Ecto neural progenitor cell (in vitro differentiated cells): ENCODE measurements at places on chromosomes 5 and 9.

DNA sequence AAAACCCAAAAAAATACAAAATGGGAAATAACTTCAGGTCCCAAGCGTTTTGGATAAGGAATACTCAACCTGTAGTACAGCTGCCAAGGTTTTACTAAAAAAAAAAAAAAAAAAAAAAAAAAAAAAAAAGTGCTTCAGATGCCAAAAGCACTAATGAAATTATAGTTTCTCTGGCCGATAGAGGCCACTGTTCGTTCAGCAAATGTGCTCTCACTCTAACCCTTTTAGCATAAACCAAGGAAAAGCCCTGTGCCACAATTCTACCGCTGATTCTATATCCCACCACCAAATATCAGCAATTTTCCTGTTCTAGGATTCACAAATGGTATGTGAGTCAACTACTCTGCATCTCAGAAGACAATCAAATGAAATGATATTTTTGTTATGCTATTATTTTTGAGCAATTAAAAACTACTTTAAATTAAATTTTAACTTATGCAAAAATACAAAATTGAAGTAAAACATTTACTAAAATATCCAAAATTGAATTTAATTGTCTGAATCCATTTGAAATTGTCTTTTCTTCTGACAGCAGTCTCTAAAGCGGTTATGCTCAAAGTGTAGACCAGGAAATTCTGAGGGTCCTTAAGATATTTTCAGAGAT, 79.8 kb downstream of the RICTOR start:
- no peak for DNase-seq

DNA sequence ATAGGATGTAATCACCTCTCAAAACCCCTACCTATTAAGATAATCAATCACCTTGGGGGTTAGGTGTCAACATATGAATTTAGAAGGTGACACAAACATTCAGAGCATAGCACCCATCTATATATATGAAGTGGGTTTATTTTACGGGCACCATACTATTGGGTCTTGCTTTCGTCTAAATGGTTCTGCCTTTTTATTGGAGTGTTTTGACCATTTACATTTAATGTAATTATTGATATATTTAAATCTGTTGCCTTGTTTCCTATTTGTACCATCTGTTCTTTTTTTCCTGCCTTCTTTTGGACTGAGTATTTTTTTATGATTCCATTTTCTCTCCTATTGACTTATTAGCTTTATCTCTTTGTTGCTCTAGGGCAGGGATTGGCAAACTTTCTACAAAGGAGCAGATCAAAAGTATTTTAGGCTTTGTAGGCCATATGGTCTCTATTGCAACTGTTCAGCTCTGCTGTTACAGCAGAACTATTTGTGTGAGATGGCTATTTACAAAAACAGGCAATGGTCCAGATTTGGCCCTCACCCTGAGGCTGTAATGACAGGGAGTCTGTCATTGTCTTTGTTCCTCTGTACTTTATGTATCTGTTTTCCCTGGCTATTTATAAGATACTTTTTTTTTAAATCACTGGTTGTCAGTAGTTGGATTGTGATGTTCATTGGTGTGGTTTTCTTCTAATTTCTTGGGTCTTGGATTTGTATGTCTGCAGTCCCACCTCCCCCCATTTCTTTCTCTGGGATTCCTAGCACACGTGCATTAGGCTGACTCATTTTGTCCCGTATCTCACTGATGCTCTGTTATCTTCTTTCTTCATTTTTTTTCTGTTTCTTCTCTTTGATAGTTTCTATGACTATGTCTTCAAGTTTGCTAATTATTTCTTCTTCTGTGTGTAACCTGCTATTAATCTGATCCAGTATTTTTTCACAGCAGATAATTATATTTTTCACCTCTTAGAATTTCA, 127.1 kb downstream of the DAB2IP start:
- DNase-seq: no peak

DNA sequence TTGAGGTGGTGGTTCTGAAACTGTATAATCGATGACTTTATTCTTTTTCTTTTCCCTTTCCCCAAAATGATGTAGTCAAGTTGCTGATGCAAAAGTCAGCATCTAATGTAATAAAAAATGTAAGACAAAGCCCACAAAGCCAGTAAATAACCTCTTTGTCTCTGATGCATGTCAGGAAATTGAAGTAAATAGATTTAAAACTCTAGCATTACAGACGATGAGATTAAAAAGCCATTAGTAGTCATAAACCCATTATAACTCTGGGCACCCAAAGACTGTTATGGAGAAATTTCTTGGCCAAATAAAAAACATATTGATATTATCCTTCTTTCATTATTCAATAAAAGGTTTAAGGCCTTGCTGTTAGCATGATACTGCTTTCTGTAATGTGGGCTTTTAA, 548.7 kb downstream of the TUSC1 start:
- no peak for DNase-seq

DNA sequence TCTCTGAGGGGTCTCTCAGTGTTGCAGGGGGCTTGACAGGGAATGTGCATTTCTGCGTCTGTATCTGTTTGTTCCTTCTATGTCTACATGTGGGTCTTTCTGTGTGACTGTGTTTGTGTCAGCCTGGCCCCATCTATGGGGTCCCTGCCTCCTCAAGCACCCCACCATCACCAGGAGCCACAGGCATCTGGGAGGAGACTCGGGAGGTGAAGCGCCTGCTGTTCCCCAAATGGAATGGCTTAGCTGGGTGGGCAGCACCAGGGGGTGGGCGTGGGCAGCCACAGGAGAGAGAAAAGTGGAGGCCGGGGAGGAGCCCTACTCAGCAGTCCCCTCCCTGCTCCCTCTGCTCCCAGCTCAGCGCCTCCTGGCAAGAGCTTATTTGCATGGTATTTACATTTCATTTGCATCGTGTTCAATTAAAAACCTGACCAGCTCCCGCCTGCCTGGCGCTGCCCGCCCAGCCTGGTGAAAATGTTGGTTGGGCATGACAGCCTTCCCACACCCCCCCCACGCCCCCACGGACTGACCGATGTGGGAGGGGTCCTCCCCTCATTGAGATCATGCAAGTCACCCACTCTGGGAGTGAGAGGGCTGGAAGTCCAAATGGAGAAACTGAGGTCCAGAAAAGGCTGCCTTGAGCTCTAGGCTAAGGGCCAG, 50.5 kb downstream of the CXXC5 start:
- DNase-seq: peak; percentile 87

GRCh38 chr9:127873223-127873691, 4.2 kb downstream of the AK1 start:
- DNase-seq: peak; percentile 70

GRCh38 chr9:86020731-86021130, 78.6 kb downstream of the GOLM1 start:
- DNase-seq: no peak

- no peak for DNase-seq
These were observed 3.5 kb downstream of the TMEM38B start for GRCh38 chr9:105697871-105698270.

DNA sequence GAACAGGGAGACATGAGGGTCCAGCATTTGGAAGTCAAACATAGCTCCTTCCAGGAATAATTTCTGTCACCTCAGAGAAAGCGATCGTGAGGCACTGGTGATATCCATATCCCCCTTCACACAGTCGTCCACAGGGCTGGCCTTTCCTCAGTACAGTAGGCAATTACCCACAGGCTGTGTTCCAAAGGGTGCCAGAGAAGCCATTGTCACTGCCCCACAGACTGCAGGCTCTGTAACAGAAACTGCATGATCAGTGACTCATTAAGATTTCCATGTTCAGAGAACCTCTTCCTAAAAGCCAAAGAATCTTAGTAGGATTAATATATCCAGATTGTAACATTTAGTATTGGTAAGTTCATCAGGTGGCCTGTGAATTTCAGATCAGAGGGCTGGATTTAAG, 127.6 kb downstream of the RPS23 start:
- DNase-seq: no peak
